ENCODE measurements at places on chromosomes 6 and 20.

- no peak for DNase-seq
Measured at GRCh38 chr6:89209457-89209856, 7.7 kb downstream of the GABRR1 start.

DNA sequence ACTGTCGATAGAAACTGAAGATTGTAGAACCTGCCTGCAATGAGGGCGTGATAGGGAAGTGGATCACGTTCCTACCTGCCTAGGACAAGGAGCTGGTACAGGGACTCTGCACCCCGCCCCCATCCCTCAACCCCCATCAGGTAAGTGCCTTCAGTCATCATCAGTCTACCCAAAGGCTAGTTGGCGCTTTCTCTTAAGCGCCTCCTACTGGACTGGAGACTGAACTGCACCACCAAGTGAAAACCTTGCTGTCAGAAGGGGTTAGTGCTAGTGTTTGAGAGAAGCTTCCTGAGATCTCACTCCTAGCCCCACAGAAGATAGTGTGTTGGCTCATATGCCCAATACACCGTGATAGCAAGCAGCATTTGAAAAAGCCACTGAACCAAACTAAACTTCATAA lies 706.5 kb upstream of the MAN1A1 start:
- DNase-seq = no peak

DNA sequence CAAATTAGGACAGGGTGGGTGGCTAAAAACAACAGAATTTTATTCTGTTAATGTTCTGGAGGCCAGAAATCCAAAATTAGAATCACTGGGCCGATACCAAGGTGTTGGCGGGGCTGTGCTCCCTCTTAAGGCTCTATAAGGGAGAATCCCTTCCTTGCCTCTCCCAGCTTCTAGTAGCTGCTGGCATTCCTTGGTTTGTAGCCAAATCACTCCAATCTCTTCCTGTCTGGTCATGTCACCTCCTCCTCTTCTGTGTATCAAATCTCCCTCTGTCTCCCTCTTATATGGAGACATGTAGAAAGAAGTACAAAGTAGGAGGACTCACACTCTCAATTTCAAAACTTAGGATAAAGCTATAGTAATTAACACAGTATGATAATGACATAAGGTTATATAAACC lies 102.9 kb upstream of the SIRPA start:
- DNase-seq = no peak

- DNase-seq = no peak
Measured at GRCh38 chr6:136985502-136985901, 59.3 kb downstream of the IL20RA start.

GRCh38 chr20:48115502-48115901 lies 330.2 kb upstream of the SULF2 start:
- no peak for DNase-seq

- DNase-seq = no peak
Measured at GRCh38 chr6:8110117-8110721, 7.9 kb upstream of the EEF1E1 start.
